ENCODE measurements at places on chromosomes 6 and 20.

DNA sequence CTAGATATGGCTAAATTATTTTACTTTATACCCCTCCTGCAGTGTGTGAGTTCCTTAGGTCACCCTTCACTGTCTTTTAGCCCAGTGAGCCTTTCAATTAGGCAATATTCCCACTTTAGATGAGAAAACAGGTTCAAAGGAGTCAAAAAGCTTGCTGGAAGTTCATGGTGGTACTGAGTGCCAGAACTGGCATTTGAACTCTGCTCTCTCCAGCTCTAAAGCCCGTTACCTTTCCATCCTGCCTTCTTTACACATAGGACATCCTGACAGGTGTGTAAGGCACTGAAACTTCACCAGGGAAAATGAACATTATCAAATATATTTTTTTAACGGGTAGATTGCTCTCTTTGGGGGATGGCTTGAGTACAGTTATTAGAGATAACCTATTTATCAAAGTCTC lies 11.2 kb upstream of the TMEM217 start:
- no peak for DNase-seq

DNA sequence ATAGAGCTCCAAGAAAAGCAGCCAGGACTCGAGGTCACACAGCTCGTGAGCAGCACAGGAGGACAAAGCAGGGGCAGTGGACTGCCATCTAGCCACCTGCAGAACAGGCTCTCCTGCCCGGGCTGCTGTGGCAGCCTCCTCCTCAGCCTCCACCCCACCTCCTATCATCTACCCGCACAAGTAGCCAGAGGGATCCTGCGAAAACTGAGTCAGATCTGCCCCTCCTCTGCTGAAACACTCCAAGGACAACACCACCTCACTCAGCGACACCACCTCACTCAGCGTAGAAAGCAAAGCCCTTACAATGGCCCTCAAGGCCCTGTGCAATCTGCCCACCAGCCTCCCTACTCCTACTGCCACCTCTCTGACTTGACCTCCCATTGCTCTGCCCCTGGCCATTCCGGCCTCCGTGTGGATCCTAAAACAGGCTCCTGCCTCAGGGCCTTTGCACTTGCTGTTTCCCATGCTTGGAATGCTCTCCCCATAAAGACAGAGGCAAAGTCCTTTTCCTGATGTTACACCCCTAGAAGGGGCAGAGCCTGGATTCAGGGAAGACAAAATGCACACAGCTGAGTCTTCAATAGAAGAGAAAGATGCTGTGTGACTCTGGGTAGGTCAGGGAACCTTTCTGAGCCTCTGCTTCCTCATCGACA lies 19.3 kb downstream of the PREX1 start:
- DNase-seq: no peak

DNA sequence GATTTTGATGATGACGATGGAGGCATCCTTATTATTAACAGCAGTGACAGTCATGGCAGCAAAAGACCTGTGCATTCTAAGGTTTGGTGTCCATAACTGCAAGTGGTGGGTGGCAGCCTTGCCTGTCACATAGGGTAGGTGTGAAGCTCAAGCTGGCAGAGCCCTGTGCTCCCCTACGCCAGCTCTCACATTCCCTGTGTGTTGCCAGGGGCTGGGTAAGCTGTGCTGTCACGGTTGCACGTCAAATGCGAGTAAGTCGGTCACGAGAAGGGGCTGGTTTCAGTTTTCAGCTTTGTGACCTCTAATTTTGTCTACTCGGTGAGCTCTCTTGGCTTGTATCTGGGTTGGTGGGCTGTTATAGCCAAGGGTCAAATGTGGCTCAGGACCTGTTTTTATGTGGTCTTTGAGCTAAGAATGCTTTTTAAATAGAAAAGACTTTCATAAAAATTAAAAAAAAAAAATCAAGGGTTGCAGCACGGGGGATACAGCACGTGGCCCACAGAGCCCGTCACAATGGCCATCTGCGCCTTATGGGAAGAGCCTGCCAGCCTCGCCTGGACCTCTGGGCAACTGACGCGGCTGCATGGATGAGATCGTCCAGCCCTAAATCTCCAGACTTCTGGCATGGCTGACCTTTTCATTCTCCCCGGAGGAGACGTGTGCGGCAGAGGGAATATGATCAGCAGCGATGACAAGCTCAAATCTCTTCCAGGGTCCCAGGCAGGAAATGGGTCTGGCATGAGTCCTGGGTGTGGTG lies 148.5 kb downstream of the PHACTR3 start:
- peak; percentile 48 for DNase-seq

GRCh38 chr20:3045042-3045815 lies 623 bp upstream of the MRPS26 start:
- no peak for DNase-seq

GRCh38 chr20:31476643-31477215 lies 1.6 kb downstream of the REM1 start:
- no peak for DNase-seq

GRCh38 chr6:142925575-142926110 lies 19.3 kb downstream of the HIVEP2 start:
- peak; percentile 63 for DNase-seq

DNA sequence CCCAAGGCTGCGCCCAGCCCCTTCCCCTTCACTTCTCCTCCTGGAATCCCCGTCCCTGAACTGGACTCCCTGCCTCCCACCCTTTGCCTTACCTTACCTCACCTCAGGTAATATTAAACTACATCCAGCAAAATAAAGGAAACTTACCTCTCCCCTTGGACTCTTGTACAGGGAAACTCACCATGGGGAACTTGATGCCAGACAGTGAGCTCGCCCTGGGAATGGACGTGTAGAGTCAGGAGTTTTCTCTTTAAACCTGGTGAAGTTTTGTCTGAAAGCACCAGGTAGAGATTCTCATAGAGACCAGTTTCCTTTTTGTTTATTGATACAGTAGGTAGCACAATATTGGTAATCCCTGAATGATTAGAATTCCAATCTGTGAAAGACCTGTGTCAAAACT lies 544 bp upstream of the HLA-C start:
- no peak for DNase-seq

DNA sequence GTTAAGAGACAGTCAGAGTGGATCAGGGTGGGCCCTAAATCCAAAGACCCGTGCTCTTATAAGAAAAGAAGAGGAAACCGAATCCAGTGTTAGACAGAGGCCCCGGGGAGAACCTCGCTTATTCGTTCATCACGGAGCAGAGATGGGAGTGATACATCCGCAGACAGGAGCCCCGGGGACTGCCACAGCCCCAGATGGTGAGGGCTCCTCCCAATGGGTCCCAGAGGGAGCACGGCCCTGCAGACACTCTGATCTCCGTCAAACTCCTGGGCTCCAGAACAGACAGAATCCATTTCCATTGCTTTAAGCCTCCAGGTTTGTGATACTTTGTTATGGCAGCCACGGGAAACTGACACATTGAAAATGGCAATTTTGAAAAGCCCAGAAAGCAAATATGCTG lies 47.0 kb downstream of the CDH4 start:
- DNase-seq: no peak

All from foreskin melanocyte (primary cell).